ENCODE measurements at places on chromosomes 5 and 9.
A peak's percentile ranks its signal among the peaks of the same experiment; 100 is the strongest.

DNA sequence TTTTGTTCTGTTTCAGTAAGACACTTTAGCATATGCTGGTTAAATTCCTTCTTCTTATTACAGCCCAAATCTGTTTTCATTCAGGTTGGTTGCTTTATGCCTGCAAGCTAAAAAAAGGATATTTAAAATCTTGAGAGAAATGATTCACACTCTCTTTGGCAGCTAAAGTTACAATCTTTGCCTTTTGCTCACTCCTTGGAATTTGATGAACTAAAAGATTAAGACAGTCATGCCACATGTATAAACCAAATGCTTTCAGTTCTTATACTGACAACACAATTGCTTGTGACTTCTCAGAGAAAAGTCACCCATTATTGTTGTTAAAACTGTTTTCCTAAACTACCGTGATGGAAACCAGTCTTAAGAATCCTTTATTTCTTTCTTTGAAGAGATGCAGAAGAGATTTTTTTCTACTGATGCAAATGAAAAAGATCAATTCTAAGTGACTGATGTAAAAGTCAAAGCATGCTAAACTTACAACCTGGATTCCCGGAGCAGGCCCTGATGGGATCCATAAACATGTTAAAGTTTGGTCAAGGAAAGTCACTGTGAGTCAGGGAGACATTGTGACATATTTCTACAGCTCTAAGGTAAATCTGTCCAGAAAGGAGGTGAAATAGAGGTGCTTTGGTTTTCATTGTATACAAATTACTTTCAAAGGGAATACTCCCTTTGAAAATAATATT lies 144.2 kb upstream of the CDH10 start:
- DNase-seq = no peak

- no peak for DNase-seq
These were observed 44.5 kb downstream of the TRIO start for GRCh38 chr5:14187660-14188059.

GRCh38 chr5:113800686-113801085 lies 287.2 kb downstream of the YTHDC2 start:
- DNase-seq = no peak

DNA sequence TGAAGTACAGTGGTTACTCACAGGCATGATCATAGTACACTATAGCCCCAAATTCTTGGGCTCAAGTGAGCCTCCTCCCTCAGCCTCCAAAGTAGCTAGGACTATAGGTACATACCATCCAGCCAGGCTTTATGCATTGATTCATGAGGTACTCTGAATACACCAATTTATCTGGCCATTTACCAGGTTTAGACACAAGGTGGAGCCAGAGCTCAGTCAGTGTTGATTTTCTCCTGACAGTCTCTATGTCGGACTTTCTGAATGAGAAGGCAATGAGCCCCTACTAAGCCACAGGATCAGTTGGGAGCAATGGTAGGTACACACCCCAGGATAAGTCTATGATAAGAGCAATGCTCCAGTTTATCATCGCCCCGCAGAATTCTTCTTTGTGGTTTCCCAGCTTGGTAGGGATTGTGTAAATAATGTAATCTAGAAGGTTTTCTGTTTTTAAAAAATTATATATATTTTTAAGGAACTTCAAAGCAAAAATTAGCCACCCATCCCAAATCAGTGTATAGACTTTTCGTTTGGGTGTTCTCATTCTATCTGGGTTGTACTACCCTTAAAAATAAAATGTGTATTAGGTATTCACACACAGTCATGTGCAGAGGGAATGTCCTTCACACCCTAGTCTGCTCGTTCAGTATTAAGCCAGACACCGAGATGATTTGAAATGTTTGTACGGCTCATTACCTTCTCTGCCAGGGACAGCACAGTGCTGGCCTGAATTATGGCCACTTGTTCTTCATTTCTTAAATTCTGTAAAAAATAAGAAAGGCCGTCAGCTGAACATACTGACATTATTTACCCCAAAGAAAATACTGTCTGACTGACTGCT lies 118.4 kb upstream of the DPYSL3 start:
- peak; percentile 48 for DNase-seq

DNA sequence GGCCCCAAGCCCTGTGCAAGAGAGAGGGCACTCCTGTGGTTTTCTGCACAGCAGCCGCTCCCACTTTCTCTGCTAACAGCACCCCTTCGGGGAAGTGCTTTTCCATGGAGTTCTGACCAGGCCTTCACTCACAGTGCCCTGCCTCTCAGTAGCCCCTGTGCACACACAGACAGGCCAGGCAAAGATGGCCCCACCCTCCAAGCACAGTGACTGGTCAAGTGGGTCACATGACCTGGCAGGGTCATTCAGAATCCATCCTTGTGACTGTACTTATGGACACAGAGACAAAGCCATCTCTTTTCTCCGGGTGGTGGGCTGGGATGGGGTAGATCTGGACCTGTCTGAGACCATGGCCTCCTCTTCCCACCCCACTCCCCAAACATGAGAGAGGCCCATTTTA lies 82.5 kb downstream of the PSD2 start:
- DNase-seq = no peak

DNA sequence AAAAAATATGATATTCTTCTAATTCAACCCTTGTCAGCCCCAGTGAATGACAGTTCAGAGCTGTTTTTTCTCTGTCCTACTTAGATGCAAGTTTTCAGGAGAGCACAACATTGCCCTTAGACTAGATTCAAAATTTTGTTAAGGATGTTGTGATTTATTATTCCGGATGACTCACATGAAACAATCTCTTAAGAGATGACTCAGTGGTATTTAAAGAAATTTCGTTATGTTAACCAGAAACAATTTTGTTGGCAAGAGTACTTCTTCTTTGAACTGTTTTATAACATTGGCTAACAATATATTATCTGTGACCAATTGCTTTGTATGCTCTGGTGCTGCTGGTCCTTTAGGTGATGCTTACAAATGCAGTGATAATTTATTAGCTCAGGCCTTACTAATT lies 132.0 kb downstream of the IZUMO3 start:
- no peak for DNase-seq

DNA sequence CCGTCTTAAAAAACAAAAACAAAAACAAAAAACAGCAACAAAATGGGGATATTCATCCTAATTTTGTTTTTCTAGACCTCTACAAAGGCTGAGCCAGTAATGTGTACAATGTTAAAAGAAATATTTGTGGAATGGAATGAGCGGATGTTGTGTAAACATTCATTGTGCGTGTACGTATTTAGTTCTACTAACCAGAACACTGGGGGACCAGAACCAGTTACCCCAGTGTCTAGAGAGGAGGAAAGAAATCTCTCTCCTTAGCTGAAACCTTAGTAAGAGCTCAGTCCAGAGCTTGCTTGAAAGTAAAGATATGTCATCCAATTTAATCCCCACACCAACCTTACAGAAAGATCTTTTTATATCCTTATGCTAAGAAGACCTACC lies 106.7 kb upstream of the CPEB4 start:
- no peak for DNase-seq

- DNase-seq = no peak
These were observed 99.8 kb downstream of the VAV2 start for GRCh38 chr9:133892193-133892920.

DNA sequence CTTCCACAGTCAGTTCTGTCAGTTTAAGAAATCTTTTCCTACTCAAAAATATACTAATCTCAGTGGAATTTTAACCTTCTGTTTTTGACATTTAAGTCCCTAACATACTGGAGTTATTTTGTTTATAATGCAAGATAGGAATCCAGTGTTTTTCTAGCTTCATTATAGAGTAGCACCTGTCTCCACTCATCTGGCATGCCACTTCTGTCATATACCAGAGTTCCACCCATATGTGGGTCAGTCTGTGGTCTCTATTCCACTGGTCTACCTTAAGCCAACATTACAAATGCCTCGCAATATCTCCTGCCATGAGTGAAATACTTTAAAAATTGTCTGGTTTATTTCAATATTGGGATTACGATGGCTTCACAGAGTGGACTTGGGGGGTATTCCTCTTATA lies 42.9 kb downstream of the RNF145 start:
- no peak for DNase-seq

DNA sequence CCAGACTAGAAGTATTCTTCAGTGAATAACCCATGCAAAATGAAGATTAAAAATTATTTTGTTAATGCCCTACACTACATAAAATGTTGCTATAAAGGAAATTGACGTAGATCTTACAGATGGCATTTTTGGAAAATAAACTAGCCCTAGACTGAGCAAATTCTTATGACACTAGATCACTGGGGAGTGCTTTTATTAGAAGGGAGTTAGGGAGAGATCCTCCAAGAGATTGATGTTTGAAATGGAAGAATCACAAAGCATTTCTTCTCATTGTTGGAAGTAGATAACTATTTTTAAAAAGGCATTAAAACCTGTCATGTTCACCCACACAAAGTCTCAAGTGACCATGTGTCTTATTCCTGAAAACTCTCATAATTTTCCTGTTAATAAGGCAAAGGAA lies 351.1 kb upstream of the TLE4 start:
- DNase-seq = no peak

DNA sequence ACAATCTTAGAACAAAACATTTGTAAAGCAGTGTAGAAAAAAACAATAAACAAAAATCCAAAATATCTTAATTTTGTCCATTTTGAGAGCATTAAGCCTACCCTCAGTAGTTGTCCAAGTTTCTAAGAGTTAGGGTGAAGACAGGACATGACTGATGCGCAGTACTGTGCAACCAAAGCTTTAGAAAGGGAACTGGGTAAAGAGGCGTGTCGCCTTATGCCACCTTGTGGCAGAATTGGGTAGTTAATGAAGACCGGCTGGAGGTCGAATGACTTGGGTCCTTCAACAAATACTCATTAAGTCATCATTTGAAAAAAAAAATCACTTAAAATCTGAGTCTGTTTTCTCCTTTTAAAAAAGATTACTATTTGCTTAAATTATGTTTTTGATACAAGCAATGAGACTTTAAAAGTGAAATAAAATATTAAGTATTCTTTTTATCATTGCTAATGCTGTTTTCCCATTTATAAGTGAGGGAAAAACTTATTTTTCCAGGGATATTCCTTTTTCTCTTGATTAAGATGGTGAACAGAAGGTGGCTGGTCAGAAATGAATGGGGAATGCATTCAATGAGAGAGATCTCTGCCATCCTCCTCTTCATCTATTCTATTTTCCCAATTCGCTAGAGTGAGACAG lies 3.5 kb upstream of the RNF20 start:
- DNase-seq = peak; percentile 74

DNA sequence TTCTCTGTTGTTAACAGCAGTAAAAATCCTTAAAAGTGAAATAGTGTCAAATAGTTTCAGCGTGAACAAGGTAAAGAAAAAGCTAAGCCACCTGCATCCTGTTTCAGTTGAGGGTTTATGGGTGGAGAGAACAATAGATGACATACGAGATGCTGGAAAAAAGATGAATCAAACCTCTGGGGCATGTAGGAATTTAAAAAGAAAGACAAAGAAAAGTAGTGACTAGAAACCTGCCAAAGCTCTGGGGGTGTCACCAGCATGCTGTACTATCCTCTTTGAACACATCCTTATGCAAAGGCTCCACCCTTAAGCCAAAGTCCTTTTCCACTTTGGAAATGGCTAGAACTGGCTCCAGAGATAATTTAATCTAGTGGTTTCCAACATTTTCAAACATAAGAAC lies 22.2 kb downstream of the SCAI start:
- no peak for DNase-seq

DNA sequence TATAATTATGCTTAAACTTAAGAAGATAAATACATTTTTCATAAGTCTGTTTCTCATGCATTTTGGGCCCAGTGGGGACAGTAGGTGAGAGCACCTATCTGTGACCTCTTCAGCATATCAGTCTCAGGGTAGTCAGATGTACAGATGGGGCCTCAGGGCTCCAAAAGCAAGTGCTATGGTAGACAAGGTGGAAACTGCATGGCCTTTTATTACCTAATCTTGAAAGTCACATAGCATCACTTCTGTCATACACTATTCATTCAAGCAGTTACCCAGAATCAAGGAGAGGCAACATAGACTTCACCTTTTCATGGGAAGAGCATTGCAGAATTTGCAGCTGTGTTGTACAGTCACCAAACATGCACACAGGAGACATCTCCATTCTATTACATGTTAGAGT lies 94.8 kb downstream of the SV2C start:
- no peak for DNase-seq

GRCh38 chr9:98101416-98101815 lies 17.6 kb downstream of the TRIM14 start:
- DNase-seq = no peak

Data from activated naive CD4-positive, alpha-beta T cell treated with Interleukin-2 at 50 U/mL for 16 hours (primary cell).